AG10803 (cell line): ENCODE measurements at places on chromosomes 4 and X.
A peak's percentile ranks its signal among the peaks of the same experiment; 100 is the strongest.

- DNase-seq = no peak
These were observed 22.8 kb downstream of the STAP1 start for GRCh38 chr4:67581208-67581857.

DNA sequence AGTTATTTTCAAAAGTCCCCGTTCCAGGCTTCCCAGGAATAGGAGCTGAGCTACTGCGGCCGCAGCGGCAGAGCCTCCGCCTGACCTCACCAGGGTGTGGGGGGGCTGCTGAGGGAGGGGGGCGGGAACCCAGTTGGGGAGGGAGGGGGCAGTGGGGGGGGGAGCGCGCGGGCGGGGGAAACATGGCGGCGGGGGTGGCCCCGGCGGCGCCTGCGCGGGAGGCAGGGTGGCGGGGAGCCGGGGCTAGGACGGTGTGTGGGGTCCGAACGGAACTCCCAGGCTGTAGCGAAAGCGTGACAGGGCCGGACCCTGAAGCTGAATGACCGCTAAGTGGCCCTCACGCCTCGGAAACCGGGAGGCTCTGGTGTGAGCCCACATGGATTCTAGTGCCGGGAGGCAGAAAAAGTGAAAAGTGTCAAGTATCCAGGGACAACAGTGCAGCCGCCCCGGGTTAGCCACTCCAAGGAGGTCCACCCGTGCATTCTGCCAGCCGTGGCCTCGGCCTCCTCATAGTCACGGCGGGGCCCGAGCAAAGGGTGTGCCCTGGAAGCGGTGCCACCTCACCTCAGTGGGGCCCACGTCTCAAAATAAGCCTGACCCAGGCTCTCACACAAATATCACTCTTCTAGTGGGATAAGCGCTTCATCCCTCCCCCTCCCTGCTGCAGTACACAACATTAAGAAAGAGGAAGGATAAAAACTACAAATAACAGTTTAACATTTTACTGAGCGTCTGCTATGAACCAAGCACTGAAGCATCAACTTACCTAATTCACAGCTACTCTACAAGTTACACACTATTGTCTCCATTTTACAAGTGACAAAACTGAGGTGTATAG, at the start of gene KLHL13:
KLHL13 (minus strand) TSS at position 98 of the 838 bp plus-strand sequence. CDS start 88,337 bp downstream, outside the sequence.
- peak; percentile 1 for DNase-seq

DNA sequence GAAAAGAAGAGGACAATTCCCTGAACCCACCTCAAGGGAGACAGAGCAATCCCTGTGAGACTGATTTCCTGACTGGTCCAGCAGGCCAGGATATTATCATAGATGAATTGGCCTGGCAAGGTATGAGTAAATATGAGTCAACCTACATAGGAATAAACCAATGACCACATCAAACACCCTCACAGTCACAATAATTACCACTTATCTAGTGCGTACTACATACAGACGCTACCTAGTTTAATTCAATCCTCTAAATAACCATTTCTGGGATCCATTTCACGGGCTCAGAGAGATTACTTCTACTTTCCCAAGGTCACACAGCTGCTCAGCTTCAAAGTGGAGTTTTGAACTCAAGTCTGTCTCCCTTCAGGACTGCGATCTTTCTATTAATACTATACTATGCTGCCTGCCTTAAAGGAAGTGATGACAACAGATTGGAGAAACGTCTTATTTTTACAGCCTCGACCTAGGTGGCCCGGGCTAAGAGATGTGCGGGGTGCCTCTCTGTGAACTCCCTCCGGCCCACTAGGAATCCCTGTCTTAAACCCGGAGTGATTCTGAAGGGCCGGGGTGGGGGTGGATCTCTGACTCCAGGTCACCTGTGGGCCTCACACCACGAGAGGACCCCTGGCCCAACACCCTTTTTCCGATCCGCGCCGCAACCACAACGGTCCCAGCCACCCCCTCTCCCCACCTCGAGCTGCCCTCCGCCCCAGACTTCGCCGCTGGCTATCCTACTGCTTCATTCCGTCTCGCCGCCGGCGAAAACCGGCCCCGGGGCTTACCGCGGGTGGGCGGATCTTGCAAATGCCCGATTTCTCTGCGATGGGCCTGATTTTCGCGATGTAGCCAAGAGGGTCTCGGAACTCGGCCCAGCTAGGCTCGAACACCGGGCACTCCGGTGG, 800 bp downstream of the KDM5C start:
- DNase-seq = peak; percentile 43

DNA sequence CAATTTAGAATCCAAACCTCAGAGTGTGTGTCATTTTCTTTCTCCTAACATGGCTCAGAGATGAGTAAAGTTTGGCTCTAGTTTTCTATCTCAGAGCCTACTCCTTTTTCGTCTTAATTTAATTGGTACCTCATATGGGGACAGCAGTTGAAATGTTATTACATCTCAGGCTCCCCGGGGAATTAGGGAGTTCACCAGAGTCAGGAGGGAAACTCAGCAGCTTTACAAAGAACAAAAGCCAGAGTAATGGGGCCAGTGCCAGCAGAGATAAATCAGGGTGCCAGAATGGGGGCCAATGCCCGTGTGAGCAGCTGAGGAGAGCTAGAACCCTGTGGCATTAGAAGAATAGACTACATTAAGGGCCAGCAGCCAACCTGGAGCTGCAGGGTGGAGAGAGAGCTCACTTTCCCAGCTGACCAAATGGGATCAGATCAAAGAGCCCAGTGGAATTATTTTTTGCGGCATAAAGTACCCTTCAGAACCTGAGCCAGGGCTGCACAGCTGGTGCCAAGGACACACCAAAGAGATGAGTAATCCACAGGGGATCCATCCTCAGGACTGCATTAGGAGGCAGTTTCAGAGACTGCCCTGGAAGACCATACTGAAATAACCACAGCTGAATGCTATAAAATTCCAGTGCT, 207.1 kb upstream of the DKK2 start:
- peak; percentile 68 for DNase-seq

GRCh38 chr4:161653697-161654096, 510.1 kb downstream of the FSTL5 start:
- no peak for DNase-seq

DNA sequence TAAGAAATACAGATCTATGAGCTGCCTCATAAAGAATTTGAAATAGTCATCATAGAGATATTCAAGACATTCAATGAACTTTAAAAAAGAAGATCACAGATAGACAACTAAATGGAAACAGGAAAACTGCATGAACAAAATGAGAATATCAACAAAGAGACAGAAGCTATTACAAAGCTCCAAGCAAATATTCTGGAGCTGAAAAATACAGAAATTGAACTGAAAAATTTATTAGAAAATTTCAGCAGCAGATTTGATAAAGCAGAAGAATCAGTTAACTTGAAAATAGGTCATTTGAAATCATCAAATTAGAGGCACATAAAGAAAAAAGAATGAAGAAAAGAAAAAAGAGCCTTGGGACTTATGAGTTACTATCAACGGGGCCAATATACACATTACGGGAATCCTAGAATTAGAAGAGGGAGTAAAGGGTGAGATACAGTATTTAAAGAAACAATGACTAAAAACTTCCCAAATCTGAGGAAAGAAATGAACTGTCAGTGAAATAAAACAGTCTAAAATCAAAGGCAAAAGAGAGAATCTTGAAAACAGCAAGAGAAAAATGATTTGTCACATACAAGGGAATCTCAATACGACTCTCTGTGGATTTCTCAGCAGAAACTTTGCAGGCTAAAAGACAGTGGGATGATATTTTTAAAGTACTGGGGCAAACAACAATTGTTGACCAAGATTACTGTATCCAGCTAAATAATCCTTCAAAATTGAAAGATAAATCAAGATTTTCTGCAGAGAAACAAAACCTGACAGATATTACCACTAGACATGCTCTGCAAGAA, 641.6 kb downstream of the ANKRD50 start:
- DNase-seq = no peak

GRCh38 chrX:40474205-40474626, 106.6 kb upstream of the ATP6AP2 start:
- DNase-seq = peak; percentile 5

- peak; percentile 37 for DNase-seq
These were observed 158.3 kb downstream of the CPE start for GRCh38 chr4:165537028-165537648.

DNA sequence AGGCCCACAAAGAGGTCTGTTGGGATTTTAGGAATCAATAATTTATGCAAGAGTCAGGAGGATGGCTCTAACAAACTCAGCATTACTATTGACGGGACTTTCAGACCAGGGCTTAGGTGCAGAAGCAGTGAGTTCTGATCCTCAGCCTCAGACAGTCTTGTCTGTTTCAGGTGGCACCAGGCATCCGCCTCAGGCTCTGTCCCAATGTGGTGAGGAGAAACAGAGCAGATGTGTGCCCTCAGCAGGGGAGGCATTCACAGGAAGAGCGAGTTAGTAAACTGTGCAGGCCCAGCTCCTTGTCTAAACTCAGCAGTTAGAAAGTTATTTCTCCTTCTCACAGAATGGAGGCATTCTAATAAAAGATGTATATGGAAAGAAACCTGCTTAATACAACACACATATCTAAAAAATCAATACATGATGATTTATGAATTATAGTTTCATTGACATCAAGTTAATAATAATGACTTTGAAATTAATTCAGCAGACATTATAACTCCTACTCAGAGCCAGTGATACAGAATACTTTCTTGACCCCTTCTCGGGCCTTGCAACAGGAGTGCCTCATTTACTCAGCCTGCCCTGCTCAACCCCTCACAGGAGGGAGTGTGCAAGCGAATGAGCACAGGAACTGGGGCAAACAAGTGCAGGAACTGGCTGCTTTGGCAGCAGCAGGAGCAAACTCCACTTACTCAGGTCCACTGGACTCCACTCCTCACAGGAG, 202.8 kb upstream of the SMIM31 start:
- DNase-seq = no peak

DNA sequence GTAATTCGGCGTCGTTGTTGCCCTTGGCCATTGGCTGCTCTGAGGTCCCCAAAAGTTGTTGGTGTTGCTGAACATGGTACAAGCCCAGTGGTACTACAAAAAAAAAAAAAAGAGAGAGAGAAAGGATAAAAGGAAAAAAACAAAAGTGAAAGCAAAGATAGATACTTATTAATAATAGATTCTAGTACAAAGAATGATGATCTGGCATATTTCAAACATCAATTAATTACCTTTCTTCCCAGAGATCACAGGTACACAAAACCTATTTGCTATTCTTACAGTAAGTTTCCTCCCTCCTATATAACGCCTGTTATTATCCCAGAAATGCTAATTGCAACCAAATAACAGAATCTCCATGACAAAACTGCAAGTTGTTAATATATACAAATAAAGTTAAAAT, 188.9 kb downstream of the FBXW7 start:
- DNase-seq = no peak

DNA sequence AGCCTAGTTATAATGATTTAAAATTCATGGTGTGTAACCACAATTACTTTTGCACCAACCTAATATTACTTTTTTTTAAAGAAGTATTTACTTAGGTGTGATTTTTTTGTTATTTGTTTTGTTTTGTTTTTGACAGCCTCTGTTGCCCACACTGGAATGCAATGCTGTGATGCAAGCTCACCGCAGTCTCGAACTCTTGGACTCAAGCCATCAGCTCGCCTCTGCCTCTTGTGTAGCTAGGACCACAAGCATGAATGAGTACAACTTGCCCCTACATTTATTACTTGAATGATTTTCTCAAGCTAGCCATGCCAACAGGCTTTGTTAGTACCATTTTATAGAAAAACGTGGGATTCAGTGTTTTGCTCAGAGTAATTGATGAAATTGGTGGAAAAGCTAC, 488.8 kb upstream of the CPEB2 start:
- DNase-seq = peak; percentile 6

- DNase-seq = no peak
These were observed 81.2 kb downstream of the CXXC4 start for GRCh38 chr4:104413487-104413886.

GRCh38 chr4:181017038-181017437, 1226.2 kb upstream of the TENM3 start:
- DNase-seq = no peak

DNA sequence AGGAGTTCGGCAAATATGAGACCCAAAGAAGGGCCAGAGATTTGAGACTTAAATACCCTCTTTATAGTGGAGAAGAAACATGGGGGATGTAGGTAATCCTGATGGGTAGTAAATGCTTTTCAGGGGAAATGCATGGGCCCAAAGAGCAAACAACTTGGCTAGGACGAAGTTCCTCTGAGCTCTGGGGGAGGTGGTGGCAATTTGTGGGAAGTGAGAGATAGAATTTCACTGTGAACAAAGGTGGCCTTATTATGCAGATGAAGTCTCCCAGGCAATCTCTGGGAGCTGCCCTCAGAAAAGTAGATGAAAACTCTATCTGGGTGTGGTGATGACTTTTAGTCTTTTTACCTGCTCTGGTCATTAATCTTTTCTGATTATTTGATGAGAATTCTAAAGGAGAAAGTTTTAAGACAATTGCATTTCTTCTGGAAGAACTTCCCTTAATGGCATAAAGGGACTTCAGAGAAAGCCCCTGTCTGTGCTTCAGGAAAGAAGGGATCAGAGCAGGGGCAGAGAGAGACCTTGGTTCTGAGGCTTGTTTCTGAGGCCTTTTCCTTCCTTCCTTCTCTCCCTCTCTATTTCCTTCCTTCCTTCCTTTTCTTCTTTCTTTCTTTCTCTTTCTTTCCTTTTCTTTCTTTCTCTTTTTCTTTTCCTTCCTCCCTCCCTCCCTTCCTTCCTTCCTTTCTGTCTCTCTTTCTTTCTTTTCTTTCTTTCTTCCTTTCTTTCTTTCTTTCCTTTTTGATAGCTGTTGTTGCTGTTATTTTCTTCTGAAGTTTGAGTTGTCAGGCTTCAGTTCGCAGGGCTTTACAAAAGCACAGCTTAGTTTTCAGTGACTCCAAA, 37.5 kb upstream of the MAOA start:
- no peak for DNase-seq

DNA sequence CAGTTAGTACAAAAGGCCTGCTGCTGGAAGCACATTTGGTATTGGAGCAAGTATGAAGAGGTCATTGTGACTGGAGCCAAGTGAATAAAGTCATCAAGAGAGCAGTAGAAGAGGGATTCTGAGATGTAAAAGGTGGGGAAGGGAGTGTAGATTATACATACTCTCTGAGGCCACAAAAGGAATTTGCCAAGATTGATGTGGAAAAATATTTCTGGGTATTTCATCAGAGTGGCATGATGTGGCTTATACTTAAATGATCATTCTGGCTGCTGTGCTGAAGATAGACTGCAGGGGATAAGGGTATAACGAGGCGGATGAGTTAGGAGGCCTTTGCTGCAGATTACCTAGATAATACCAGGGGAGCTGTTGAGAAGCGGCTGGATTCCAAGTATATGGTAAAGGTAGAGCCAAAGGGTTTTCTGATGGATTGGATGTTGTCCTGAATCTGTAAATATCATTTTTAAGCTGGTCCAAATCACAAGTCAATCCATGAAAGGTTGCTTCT, 231.8 kb upstream of the AGA start:
- DNase-seq = peak; percentile 1

GRCh38 chrX:29376584-29376983, 789.3 kb downstream of the IL1RAPL1 start:
- DNase-seq = no peak
